Smooth muscle cell of bladder (primary cell): ENCODE measurements at places on chromosomes 5 and 9. TPM values are rescaled to one million over a fixed set of nuclear protein-coding genes. Genes with fewer than 3 reads are reported as not detected.

SPINK7 gene
- total RNA-seq, result not detected in 2 replicates

EXD3 gene
- total RNA-seq, result 8.4 and 13.2 TPM in 2 replicates

LEAP2 gene
- 0.14 and 0.37 TPM in 2 replicates for total RNA-seq

SYK gene
- total RNA-seq, result under 0.01 TPM in 2 replicates

PCDHB16 gene
- total RNA-seq, result 0.18 and 0.85 TPM in 2 replicates

INVS gene
- 26.7 and 32.3 TPM in 2 replicates for total RNA-seq

RASGEF1C gene
- total RNA-seq, result not detected in 2 replicates

FAM221B gene
- not detected in 2 replicates for total RNA-seq

CCNO gene
- not detected in 2 replicates for total RNA-seq

ARHGEF39 gene
- 0.09 and 0.28 TPM in 2 replicates for total RNA-seq

SEMA6A gene
- total RNA-seq, result 0.43 and 0.74 TPM in 2 replicates

ZFP2 gene
- total RNA-seq, result 0.83 and 1.00 TPM in 2 replicates

DNAJA1 gene
- total RNA-seq, result 77.8 and 93.8 TPM in 2 replicates

QRFP gene
- total RNA-seq, result not detected in 2 replicates

ZNF169 gene
- 1.8 and 2.4 TPM in 2 replicates for total RNA-seq

MEIKIN gene
- not detected in 2 replicates for total RNA-seq

SV2C gene
- total RNA-seq, result not detected in 2 replicates

IL11RA gene
- 8.8 and 14.1 TPM in 2 replicates for total RNA-seq

SVEP1 gene
- total RNA-seq, result 134 and 151 TPM in 2 replicates

CAMK2A gene
- 0.71 and 1.5 TPM in 2 replicates for total RNA-seq

GRIA1 gene
- under 0.01 and 0.18 TPM in 2 replicates for total RNA-seq

SLC46A2 gene
- total RNA-seq, result not detected in 2 replicates

ZDHHC11 gene
- total RNA-seq, result 1.00 and 1.7 TPM in 2 replicates

PRRC1 gene
- total RNA-seq, result 50.2 and 57.9 TPM in 2 replicates

THG1L gene
- total RNA-seq, result 42.2 and 45.7 TPM in 2 replicates

WHRN gene
- total RNA-seq, result 1.1 and 2.3 TPM in 2 replicates

ABO gene
- not detected in 2 replicates for total RNA-seq
